Stimulated activated CD4-positive, alpha-beta T cell treated with anti-CD3 and anti-CD28 coated beads, Interleukin-12 subunit alpha, Interleukin-12 subunit beta, amount 100 ng/mL, for 24 hours (primary cell): ENCODE measurements at places on chromosomes 5 and 9.

GRCh38 chr5:172051643-172052339 is 45.4 kb upstream of the FBXW11 start:
- no peak for DNase-seq

- DNase-seq = no peak
Observed at GRCh38 chr5:78245136-78245535, 49.4 kb downstream of the AP3B1 start.

DNA sequence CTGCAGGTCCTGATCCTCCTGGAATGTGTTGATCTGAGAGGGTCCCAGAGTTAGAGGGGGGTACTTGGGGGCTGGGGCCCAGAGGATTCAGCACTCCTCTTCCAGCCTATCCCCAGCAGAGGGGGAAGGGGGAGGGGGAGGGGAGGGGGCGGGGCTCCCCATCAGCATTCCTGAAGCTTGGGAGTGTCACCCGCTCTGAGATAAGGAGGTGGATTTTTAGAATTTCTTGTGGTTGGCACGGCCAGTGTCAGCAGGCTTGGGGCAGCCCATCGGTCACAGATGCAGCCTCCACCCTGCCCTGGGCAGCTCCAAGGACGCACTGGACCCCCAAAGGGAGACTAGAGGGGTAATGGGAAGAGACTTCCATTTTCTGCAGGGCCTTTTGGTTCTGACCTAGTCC is 5.3 kb downstream of the FGF18 start:
- DNase-seq = no peak

DNA sequence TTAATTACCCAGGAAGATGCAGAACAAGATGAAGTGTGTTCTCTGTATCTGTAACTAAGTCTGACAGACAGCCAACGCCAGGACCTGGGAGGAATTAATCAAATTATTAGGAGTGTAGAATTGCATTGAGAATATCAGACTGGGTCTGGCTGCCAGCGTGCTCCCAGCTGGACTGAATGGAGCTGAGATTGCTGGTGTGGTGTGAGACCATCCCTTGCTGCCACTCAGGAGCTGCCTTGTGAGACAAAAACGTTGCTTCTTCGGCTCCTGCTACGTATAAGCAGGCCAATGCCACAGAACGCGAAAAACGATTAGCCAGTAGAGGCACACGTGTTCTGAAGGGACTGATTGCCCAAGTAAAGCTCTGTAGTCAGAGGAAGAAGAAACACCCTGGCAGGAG is 66.8 kb downstream of the AMBP start:
- no peak for DNase-seq

DNA sequence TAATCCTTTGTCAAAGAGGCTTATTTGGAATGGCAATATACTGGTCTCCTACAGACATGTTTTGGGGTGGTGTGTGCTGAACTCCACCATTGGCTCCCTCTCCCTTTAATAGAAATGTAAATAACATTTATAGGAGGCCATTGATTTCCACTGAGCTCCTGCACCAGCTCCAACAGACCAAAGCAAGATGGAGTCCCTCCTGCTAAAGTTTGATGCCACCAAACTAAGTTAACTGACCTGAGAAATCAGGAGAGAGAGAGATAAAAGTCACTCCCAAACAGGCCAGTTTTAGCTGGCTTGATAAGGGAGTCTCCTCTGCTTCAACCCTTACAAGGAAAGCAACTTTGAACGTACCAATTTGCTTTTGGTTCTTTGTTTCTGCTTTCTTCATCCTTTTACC is 8.1 kb upstream of the SPIN1 start:
- no peak for DNase-seq

- DNase-seq = no peak
Observed at GRCh38 chr5:35115920-35116319, 68.2 kb upstream of the AGXT2 start.

GRCh38 chr9:130636648-130637020 is 27.8 kb upstream of the PRDM12 start:
- DNase-seq = no peak

DNA sequence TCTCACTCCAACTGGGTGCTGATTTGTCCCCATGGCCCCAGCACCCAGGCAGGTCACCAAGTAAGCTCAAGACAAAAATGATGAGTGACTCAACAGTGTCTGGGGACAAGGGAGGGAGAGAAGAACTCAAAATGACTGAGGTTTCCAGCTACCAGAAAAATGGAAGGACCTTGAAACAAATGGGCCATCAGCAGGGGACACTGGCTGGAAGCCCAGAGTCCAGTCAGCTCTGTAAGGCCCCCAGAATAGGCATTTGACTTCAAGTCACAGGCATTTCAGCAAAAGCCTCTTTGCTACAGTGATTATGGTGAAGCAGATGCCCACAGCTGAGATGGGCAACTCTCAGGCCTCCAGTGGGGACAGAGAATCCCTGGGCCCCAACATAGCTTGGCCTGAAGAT is 139.0 kb upstream of the GABRP start:
- DNase-seq = no peak

GRCh38 chr9:22050924-22051323 is 41.8 kb upstream of the CDKN2B start:
- DNase-seq = no peak

DNA sequence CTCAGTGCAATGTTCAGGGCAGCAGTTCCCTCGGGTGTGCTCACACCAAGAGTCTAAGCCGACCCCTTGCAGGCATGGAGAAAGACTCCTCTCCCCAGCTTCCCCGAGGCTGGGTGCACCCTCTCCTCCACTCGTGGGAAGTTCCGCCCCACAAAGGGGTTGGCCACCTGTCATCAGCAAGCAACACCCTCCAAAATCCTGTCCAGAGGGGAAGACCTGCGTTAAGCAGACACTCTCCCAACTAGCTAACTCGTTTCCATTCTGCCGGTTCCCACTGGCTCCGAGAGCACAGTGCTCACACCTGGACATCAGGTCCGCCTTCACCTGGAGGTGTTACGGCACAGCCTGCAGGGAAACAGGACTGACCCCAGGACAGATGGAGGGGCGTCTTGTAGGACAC is 117.9 kb upstream of the IRX4 start:
- DNase-seq = no peak

DNA sequence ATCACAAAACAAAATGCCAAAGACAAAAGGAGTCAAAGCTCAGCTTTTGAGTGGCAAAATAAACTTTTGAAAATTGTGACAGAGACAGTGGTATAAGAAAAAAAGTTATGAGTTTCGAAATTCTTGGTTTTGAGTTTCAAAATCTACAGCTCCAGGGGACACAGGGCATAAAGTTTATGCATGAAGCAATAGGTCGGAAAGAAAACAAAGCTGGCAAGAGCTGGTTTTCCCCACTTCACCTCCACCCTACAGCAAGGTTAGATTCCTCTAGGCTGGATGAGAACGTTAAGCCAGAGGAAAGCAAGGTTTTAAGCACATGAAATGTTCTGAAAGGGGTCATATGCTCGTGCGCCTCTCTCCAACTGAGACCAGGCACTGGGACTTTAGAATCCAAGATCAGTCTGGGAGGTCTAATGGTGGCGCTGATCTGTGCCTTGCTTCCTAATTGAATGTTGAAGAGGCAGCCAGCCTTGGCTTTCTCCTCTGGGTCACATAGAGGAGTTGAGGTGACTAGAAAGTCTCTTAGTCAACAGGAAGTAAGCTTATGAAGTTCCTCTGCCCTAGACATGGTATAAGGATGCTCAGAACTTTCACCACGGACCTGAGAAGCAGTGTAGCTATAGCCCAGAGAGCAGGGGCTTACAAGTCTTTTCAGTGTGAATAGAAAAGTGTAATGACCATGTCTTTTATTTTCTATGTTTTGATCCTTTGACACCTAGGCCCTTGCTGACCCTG is 167.7 kb upstream of the DMAC1 start:
- DNase-seq = no peak

DNA sequence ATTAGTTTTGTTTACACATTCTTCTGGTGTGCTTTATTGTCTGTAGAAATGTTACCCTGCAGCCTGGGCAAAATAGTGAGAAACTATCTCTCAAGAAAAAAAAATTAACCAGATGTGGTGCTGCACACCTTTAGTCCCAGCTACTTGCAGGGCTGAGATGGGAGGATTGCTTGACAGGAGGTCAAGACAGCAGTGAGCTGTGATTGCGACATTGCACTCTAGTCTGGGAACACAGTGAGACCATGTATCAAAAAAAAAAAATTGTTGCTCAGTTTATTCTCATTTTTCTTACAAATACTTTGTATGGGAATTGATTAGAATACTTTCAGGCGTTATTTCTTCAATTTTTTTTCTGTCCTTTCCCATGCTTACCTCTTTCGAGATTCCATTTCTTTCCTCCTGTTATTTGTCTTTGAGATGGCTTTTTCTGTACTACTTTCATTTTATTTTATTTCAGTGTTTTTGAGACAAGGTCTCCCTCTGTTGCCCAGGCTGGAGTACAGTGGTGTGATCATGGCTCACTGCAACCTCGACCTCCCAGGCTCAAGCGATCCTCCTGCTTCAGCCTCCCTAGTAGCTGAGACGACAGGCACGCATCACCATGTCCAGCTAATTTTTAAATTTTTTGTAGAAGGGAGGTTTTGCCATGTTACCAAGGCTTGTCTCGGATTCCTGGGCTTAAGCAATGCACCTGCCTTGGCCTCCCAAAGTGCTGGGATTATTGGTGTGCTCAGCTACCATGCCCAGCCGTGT is 24.9 kb downstream of the TENT2 start:
- no peak for DNase-seq

DNA sequence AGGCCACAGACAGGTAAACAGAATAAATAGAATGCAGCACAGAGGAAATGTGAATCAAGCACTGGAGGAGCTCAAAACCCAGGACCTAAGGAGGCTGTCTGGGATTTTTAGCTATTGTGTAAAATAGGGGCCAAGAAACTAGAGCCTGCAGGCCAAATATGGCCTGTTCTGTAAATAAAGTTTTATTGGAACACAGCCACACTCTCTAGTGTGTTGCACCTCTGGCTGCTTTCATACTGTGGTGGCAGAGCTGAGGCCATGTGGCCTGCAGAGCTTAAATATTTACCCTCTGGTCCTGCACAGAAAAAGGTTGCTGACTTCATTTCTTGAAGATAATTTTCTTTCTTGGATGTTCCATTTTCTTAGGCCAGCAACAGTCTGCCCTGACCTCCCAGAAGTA is 136.4 kb downstream of the WDR41 start:
- DNase-seq = no peak

DNA sequence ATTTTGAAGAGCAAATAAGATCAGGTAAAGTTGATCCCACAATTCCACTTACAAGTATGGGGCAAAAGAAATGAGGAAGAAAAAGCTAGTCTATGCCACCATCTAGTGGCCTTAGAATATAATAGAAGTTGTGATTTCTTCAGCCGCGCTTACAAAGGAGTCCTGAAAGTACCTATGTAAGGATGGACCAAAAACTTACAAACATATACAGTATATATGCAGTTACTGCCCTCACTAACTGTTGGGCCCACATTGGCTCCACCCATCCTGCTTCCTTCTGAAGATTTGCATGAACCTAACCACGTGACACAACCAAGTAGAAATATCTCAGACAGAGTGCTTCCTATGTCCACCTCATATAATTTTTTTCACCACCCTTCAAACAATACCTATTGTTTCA is 11.7 kb upstream of the OR13D1 start:
- DNase-seq = no peak

DNA sequence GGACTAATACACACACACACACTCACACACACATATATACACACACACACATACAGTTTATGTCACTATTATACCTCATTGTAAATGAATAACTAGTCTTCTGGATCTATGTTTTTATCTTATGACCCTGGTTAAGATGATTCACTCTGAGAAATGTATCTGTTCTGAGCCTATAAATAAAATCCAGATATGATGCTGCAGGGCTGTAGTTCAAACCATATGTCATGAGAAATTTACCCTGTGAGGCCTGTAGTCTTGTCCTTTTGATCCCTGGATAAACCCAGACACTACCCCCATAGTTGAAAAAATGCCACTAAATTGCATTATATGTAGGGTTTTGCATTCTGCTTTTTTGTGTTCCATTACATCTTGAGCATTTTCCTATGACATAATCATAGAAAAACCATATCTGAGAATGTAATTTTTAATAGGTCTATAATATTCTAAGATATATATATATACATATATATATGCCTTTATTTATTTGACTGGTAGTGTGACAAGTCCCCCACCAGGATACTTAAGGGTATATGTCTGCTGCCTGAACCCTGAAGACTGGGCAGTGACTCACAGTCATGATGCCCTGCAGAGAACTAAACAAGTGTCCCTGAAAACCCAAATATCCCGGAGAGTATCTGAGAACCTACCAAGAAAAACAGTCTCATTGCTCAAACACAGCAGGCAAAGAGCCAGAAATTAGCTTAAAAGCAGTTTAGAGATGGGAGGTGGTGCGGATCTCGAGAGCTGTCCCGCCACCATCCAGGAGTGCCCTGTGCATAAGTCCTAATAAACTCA is 18.4 kb upstream of the ALDOB start:
- DNase-seq = no peak

DNA sequence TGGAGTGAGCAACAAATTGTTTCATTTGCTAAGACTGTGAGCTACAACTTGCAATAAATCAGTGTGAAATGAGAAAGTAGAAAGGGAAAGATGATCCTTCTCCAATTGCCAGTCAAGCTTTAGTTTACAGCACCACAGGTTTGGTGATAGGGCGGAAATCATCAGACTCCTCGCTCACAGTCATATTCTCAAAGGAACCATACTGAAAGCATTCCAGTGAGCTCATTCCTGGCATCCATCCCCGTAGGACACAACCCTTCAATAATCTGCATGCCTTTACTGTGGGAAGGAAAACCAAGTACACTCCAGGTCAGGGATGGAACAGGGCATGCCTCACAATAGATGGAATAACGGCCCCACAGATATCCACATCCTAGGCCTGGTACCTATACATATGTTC is 80.7 kb downstream of the FSTL4 start:
- no peak for DNase-seq

DNA sequence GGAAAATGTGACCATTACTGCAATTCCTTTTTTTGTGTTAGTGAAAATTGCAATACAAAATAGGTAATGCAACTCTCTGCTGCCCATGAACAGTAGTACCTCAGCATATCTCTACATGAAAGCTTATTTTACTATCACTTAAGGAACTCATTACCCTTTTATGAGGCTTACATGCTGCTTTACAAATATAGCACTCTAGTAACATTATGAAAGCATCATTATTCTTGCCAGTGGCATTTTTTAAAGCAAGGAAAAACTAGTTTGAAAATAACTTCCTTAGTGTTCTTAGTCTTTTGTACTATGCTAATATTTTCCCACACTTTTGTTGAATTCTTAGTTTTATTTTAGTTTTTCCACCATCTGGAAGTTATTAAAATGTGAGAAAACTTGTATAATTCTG is 797.3 kb upstream of the ARRDC3 start:
- no peak for DNase-seq
